ENCODE measurements at places on chromosomes 1 and 21.

DNA sequence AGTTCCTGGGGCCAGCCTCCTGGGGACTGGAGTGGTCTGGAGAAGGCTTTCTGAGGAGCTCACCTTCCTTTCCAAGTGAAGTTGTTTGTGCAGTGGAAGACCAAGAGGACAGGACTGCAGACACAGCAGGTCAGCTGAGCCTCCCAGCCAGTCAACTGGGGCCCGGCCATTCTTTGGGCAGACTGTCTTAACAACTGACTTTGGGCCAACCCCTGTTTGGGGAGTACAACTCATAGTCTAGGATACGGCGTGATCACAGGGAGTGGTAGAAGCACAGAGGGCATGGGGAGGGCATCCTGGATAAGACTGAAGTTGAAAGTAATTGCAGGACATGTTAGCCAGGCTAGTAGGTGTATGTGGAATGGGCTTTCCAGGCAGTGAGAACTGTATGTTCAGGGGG, 50.3 kb downstream of the PGM1 start:
- no peak for DNase-seq

DNA sequence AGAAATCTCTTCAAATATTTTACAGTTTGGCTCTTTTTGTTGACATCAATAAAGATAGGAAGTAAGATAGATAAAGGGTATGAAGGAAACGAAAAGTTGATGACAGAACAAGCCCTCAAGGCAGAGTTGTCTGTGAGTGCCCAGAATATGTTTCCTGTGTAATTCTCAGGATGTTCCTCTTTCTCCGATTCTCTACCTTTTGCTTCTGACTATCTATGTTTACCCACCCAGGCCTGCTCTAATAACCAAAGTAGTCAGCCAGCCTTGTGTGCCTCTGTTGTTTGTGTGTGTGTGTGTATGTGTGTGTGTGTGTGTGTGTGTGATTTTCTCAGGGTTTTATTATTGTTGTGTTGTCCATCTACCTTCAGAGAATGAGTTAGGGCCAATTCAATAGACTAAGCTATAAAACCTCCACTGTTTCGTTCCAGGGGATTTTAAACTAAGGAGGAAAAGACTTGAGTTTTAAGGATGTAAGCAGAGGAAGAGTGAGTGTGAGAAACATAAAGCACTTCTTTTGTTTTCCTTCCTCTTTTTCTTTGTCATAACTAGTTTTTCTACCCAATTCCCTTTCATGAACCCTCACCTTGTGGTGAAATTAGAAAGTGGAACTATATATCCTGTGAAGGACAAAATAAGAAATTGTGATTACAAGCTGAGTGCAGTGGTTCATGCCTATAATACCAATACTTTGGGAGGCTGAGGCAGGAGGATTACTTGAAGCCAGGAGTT, 627.4 kb upstream of the NR5A2 start:
- DNase-seq = no peak

- DNase-seq = peak; percentile 25
These were observed at the start of gene HMCN1 for GRCh38 chr1:185733818-185734735. Gene HMCN1 (plus strand): TSS chr1:185734391. CDS start chr1:185734780, 389 bp downstream.

DNA sequence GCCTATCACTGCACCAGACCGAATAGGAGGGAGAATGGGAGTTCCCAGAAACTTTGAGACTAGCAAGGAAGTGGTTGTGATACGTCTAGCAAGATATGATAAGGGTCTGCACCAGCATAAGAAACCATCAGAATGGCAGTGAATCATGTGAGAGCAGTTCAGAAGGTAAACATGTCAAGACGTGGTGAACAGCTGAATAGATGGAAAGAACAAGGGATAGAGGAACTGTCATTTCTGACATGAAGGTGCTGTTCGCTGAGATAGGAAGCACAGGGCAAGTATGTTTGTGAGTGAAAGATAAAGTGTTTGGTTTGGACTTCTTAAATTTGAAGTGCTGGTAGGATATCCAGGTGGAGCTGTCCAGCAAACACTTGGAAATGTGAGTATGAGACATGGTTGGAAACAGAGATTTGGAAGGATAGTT, 1.1 kb upstream of the AGO1 start:
- DNase-seq = no peak

DNA sequence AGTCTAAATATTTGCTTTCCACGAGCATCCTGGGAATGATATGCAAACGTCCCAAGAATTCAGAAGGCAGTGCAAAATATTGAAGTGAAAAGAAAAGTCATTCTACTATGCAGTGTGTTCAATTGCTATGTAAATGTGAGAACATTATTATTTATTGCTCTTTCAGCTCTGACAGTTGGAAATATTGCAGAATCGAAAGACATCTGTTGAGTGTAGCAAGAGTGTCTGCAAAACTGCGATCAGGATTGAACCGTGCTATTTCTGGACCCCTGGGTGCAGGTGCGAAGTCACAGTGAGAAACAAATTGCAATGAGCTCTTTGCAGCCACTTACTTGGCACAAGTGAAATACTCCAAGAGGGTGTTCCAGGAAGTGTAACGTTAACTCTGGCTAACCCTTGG, 566.4 kb downstream of the AJAP1 start:
- DNase-seq = no peak

DNA sequence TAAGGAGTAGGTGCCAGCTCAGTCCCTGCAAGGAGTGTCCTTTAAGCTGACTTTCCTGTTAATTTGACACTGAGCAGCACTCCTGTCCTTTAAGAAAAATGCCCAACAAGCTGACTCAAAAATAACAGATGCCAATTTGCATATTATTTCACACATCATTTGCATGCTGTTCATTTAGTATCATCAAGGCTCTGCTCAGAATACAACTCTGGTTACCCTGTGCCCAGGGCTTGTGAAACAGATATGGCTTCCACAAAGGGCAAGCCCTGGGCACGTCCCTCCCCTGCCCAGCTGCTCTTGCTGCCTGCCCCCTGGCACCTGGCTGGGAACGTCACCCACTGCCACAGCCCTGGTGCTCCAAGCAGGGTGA, 10.3 kb downstream of the KCNN3 start:
- no peak for DNase-seq

DNA sequence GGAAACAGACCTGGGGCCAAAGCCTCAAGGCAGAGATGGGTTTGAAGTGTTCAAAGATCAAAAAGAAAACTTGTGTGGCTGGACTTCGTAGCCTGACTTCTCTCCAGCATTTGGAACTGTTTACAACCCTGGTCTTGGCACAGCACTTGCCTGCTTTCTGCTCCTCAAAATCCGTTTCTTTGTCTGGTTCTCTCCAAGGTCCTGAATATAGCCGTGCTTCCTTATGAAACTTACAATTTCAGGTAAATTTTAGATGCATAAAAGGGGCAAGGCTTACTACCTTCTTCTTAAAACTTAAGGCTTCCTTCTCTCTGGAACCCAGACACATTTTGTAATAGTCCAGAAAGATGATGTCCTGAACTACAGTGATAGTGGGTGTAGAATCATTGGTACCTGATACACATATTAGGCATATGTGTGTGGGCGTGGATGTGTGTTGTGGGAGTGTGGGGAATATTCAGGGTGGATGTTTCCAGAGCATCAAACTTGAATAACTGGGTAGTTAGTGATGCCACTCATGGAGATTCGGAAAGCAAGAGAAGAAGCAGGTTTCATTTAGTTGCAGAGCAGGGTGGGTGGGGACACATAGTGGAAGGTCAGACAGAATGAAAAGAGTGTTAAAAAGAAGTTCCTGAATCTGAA, 26.4 kb upstream of the FAM78B start:
- DNase-seq = no peak

GRCh38 chr1:189941922-189942321, 535.7 kb downstream of the BRINP3 start:
- DNase-seq = no peak

DNA sequence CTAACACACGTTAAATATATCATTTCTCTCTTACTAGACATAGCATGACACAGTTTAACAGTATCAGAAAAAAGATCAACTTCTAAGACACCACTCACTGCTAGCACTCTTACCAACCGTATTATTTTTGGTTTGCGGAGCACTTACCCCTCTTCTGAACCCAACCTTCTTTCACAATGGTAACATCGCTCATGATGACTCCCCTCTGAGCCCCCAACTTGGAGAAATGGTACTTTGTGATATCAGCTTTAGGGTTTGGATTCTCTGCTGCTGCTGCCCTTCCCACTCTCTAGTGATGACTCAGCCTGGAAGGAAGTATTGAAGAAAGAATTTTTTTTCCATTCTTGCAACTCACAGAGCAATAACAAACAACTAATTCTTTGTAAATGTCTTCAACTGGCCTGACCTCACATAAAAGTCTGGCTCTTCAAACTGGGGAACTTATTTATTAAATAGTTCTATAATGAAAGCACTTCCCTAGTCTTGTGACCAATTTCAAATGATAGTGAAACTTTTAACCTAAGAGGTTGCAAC, 7.0 kb downstream of the AKT3 start:
- DNase-seq = peak; percentile 8

DNA sequence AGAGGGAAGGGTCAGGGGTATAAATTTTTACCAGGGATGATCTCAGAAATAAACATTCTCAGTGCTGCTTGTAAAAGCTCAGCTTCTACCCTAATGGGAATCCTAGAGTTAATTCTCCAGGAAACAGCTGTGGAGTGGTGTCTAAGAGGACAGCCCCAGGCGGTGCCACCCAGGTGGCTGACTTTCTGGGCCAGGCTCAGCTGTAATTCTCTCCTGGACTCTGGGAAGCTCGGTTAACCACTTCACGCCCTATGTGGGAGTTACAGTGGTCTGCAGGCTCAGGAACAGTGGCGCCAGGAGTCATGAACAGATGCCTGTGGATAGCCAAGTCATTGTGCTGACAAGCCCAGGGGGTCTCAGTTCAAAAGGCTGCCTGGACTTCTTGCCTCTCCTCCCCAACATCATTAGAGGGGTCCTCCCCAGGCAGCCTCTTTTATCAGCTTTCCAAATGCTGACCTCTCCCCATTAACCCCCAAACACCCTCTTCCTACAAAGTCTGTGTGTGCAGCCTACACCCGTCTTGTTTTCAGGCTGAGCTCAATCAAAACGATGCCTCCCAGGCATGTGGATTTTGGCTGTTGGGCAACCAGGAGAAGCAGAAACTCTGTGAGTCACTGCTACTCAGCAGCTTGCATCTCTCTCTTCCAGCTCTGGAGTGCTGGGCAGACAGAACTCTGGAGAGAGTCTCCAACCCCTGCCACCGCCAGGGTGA, 1.2 kb downstream of the HHIPL2 start:
- no peak for DNase-seq

DNA sequence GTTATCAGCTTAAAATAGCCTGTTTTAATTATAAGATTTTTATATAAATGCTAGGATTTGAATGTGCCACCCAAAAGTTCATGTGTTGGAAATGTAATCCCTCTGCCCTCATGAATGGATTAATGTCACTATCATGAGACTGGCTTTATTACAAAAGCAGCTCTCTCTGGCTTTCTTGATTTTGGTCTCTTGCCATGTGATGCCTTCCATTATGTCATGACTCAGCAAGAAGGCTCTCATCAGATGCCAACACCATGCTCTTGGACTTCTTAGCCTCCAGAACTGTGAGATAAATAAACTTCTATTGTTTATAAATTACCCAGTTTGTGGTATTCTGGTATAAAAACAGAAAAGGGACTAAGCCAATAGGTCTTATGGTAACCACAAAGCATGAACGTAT, 6.9 kb upstream of the PRSS38 start:
- DNase-seq = no peak

- no peak for DNase-seq
These were observed 14.2 kb downstream of the ETV3L start for GRCh38 chr1:157085421-157085820.

DNA sequence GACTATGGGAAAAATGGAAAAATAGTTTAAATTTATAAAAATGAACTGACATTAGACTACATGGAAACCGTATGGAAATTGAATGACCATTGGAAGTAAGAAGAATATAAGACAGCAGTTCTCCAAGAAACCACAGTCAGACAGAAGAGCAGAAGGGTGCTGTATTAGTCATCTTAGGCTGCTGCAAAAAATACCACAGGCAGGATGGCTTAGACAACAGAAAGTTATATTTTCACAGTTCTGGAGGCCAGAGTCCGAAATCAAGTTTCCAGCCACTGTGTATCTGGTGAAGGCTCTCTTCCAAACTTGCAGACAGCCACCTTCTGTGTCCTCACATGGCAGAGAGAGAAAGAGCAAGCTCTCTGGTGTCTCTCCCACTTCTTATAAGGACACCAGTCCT, 175.2 kb downstream of the DSCAM start:
- DNase-seq = no peak

- DNase-seq = peak; percentile 100
These were observed 38.8 kb upstream of the SRSF10 start for GRCh38 chr1:24018611-24019580.

GRCh38 chr21:46099476-46099875, 1.6 kb downstream of the COL6A2 start:
- DNase-seq = peak; percentile 10

DNA sequence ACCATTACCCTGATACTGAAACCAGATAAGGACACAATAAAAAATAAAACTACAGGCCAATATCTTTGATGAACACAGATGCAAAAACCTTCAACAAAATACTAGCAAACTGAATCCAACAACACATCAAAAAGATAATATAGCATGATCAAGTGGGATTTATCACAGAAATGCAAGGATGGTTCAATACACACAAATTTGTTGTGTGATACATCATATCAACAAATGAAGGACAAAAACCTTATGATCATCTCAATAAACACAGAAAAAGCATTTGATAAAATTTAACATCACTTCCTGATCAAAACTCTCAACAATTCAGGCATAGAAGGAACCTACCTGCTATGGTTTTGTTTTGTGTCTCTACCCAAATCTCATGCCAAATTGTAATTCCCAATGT, 74.3 kb upstream of the VANGL1 start:
- DNase-seq = no peak

DNA sequence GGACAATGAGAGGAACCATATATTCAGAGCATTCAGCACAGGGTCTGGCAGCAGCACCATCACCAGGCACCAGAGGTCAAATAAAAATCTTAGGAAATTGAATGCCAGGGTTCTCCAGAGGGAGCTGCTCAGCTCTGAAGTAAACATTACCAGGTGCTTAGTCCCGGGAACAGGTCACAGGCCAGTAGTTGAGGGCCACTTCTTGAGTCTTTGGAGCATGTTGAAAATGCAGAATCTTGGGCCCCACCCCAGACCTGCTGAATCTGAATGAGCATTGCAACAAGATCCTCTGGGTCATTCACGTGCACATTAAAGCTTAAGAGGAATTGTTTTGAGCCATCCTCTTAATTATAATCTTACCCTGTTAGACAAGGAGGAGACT, 33.8 kb downstream of the PHC2 start:
- no peak for DNase-seq

DNA sequence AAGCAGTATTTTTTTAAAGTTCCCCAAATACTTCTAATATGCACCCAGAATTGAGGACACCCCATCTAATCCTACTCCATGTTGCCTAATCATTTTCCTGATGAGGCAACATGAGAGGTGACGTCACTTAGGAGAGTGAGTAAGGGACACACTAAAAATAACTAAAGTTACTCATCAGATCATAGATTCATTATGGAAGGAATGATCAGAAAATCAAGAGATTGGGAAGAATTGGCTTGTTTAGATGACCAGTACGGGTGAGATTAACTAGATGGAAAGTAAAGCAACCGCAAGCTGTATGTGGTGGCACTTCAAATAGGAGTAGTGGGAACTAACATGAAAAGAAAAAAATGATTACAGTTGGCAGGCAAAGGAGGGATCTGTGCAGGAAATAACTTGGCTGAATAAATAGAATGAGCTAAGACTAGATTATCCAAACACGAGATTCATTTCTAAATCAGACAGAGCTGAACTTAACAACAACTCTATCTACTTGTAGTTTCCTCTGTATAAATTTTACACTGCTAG, 61.4 kb upstream of the CXADR start:
- no peak for DNase-seq
